ENCODE measurements at places on chromosomes 6 and 20.

DNA sequence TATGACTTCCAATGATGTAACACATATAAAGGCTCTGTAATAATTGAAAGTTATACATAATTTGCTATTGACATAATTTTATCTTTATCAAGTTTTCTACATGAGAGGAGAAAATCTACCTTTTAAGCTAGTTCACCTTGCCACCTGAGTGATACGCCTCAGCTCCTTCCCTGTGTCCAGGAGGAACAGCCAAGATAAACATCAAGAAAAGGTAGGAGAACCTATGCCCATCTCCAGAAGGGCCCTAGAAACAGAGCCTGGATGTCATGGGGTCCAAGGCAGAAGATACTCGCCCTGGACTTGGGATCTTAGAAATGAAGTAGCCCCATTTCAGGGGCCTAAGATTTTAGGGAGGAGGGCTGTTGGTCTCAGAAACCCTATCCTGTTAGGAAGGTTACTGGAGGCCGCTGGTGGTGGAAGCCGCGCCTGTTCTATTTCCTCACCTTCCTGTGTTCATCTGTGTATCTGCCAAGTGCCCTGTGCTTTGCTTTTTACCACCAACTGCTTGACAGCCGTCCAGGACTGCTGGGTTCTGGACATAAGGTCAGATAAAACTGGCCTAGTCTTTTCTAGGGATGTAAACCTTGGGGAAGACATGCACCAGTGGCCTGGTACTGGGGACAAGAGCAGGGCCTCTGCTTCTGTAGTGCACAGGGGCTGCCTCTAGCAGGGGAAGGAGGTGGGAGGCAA lies 178.5 kb downstream of the ARID1B start:
- DNase-seq: no peak

- DNase-seq: no peak
Measured at GRCh38 chr6:161349886-161350285, 76.0 kb upstream of the AGPAT4 start.

GRCh38 chr6:13873288-13874190 lies 51.2 kb upstream of the RNF182 start:
- DNase-seq: no peak

- no peak for DNase-seq
Measured at GRCh38 chr6:126738641-126739040, 379.8 kb upstream of the RSPO3 start.

GRCh38 chr6:13813621-13814175 lies 659 bp downstream of the MCUR1 start:
- no peak for DNase-seq

DNA sequence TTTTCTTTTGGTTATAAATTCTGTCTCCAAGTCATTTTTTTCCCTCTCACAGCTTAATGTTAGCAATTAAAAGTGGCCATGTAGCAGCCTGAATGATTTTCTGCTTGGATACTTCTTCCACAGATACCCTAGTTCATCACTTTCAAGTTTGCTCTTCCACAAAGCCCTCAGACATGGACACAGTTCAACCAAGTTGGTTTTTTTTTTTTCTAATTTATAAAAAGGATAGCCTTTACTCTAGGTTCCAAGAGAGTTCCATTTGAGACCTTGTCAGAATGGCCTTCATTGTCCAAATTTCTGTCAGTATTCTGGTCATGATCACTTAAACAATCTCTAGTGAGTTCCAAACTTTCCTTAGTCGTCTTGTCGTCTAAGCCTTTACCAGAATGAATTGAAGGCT lies 40.0 kb downstream of the RSPH3 start:
- no peak for DNase-seq

GRCh38 chr20:56540415-56540814 lies 7.4 kb downstream of the FAM209B start:
- no peak for DNase-seq

DNA sequence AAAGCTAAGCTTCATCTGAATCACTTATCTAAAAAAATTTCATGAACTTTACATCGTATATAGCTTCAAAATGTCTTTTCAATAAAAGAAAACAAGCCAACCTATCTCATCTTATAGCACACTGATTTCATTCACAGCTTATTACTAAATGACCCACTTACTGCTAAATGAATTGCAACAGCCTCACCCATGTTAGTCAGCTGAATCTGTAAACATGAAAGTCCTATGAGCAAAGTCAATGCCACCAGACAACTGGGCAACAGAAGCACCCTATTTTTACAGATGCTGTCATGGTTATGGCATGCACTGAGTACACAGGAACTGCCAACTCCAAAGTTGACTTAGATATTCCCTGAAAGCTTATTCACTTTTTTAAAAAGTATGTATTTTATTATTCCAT lies 41.2 kb upstream of the DST start:
- DNase-seq: peak; percentile 86

DNA sequence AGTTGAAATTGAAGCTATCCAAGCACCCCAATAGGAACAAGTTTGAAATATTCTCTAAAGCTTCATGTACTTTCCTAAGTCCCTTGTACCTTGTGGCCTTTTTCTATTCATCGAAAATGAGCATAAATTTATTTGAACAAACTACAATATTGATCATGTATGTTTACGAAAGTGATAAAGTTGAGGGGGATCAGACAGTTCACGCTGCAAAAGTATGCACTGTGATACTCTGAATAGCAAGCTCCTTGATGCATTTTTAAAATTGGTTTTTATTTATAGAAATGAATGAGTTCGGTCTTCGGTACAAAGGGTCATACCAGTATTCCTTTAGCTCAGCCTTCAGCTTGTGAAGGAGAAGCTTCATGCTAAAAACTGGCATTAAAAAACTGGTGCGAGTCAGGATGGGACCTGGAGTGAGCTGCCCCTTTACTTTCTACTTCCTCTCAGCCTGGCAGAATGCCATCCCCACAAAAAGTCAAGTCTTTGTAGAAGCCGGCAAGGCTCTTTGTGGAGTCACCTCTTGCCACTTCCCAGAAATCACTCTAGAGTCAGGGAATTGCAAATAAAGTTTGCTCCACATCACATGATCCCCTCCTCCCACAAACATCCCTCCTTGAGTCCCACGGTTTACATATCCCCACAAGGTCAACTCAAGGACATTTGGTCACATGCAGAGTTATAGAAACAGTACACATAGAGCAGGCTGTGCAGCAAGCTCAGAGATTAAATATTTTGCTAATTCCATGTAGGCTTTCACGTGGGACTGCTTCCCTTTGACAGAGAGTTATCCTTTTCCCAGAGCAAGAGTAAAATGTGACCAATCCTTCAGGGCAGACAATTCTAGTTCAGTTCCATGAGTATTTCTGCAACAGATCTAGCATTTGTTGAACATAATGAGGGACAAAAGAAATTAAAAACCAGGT lies 34.6 kb upstream of the ADGRF1 start:
- DNase-seq: no peak

GRCh38 chr20:38228436-38228835 lies 32.1 kb downstream of the KIAA1755 start:
- no peak for DNase-seq

DNA sequence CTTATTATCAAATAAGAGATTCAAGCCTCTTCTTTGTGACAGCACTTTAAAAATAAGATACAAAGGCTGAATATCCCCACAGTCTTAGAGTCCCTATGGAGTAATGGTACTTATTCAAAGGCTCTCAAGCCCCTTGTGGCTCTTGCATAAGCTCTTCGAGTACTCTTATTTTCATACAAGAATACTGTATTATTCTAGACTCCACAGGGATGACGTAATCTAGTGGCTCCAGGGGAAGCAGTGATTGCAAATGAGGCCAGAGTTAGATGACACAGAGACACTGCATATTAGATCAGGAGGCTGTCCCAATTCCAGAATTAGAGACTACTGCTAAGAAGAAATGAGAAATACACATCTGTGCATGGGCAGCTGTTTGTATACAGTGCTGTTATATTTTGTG lies 1195.9 kb upstream of the MAP3K7 start:
- DNase-seq: no peak

DNA sequence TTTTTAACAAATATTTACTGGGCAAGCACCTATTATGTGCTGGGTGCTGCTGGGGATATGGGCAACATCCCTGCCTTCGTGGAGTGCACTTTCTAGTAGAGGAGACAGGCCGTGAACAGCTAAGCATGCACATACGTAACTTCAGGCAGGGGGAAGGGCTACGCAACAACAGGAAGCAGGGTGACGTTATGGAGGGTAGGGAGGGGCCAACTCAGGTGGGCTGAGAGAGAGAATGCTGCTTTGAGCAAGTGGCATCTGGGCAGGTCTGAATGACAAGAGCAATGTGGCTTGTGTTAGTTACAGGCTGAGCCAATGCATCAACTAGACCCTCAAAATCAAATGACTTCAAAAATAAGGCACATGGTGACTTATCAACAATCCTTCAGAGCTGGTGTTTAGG lies 112.1 kb downstream of the CDC5L start:
- DNase-seq: no peak

GRCh38 chr6:34237722-34238584 lies 1.3 kb downstream of the HMGA1 start:
- no peak for DNase-seq

DNA sequence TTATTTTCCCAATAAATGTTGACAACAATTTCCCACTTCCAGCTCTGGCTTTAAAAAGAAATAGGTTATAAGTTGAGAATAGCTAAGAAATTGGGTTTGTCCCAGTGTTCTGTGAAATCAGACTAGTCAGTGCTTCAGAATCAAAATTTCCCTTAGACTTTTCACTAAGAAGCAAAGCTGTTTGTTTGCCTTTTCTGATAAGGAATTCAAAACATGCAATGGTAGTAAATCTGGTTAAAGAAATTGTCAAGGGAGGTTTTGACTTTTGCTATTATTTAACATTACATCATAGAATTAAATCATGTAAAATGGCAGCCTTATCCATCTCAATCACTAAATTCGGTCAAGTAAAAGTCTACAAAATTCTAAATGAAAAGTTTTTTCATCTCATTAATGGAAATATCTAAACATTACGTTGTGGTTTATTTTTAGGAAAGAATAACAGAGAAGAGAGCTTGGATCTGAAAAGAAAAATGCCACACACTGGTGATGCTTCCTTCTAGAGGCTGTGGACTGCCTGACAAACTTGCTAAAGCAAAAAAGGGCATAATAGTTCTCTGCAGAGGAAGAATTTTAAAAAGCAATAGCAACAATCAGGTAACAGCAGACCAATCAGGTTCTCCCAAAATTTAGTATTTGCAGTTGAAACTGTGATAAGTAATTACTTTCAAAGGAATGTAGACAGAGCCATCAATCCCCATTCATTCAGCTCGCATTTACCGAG lies 36.4 kb downstream of the PLAGL1 start:
- DNase-seq: no peak
